NCI-H1417 treated with DMSO at 0.1 percent for 48 hours (cell line): ENCODE measurements at places on chromosomes 2 and 18.

DNA sequence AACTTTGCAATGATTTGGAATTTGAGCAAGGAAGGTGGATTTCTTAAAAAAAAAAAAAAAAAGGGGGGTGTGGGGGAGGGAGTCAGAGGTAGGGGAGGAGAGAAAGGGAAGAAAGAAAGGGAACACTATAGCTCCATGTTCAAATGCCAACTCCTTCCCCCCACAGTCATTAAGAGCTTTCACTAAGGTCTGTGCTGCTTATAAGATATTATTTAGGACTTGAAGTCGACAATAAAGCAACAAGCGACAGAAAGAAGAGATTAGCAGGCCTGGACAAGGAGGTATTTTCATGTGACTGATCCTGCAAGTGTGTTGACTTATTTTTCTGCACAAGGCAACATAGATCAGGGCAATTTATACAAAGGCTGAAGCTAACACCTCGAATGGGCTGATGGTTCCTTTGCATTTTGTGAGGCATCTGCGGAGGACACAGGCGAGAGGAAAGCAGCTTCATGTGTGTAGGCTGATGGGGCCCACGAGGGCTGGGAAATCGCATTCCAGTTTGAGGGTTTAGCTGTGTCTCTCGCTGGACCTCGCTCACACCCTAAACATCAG lies 382.0 kb downstream of the SOX11 start:
- DNase-seq: no peak

DNA sequence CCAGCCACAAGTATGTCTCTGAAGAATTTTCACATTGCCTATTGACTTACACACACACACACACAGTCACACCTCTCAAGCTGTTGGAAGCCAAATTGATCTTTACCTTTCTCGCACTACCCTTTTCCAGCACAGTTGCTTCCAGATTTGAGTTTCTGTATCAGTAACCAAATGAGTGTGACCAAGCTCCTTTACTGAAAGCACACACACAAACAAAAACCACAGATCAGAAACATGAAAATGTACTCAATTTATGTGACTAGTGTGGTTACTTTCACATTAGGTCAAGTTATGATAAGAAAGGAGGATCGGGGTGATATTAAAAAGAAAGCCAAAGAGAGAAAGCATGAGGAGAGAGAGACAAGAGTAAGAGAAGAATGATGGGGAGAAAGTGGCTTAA lies 993.9 kb upstream of the POU3F3 start:
- DNase-seq: no peak

GRCh38 chr2:97005353-97005752 lies 19.0 kb upstream of the FAM178B start:
- DNase-seq: no peak

DNA sequence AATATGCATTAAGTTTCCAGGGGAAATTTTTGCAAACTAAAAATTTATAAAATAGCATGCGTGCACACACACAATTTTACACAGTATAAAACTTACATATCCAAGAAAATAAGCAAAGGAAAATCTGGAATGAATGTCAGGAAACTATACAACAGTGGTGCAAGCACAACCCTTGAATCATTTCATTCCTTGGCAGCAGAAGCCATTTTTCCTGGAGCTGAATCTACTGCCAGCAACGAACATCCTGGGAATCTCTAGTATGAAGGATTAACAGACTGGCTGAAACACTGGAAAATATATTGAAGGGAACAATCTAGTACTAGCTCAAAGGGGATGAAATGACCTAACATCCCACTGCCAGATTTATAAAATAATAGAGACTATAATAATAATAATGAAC lies 235.3 kb downstream of the DYM start:
- no peak for DNase-seq

DNA sequence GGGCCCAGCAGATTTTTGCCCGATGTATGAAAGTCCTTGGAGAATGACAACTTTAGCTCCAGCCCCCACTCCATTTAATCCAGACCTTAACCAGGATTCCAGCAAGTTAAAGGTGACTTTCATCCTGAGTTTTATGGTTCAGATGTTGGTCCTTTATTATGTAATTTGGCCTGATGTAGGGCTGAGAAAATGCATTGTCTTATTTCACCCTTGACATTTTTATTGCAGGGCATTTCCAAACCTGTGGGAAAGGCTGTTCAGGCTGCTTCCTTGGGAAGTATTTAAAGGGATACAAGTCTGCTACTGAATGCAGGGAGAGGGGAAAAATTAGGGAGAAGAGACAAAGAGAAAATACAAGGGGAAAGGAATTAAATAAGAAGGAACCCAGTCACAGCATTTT lies 48.8 kb downstream of the ASB1 start:
- DNase-seq: no peak

- no peak for DNase-seq
These were observed 94.0 kb upstream of the GLS start for GRCh38 chr2:190786404-190787166.

GRCh38 chr18:49944663-49945062 lies 131.3 kb upstream of the ACAA2 start:
- no peak for DNase-seq

DNA sequence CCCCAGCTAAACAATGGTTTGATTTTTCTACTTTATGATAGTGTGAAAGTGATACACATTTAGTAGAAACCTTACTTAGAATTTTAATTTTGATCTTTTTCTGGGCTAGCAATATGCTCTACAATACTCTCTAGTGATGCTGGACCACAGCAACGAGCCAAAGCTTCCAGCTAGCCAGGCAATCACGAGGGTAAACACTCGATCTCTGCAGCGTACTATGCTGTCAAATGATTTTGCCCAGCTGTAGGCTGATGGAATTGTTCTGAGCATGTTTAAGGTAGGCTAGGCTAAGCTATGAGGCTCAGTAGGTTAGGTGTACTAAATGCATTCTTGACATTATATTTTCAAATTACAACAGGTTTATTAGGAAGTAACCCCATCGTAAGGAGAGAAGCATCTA lies 207.5 kb downstream of the LRRTM4 start:
- no peak for DNase-seq

- no peak for DNase-seq
These were observed 53.2 kb downstream of the NYAP2 start for GRCh38 chr2:225452677-225453076.

GRCh38 chr18:9446839-9447238 lies 28.5 kb upstream of the RALBP1 start:
- DNase-seq: no peak

DNA sequence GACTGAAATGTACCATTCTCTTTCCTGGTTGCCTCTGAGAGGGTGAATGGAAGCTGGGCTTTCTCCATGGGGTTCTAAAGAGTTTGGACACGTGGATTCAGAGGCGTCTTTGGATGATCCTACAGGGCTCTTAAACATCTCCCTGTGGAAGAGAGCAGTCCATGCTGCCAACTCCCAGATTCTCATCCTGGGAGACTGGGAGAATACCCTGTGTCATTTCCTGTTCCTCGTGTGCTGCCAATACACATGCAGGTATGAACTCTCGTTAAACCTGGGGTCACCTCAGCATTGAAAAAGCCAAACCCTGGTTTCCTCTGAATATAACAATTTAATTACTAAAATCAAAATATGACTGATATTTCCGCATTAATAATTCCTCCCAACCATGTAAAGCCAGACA lies 73.3 kb upstream of the NT5C1B start:
- DNase-seq: no peak

- no peak for DNase-seq
These were observed 71.1 kb upstream of the SH3BP4 start for GRCh38 chr2:234880551-234881211.

DNA sequence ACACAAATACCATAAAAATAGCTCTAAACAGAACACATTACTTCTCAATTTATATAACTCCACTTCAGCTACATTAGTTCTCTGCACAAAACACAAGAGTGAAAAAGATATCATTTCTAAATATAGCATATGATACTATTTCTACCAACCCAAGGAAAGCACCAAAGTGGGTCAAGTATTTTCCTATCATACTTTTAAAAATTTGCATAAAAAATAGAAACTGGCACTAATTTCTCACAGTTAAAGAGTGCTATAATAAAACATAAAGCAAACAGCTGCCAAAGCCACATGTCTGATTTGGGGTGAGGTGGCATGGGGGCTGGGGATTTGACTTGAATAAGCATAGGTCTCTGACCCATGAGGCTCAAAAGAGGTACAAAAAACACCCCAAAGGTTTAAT lies 61.5 kb downstream of the BARD1 start:
- DNase-seq: no peak

- peak; percentile 62 for DNase-seq
These were observed 73.8 kb downstream of the EIPR1 start for GRCh38 chr2:3303583-3304406.

- DNase-seq: no peak
These were observed 98.7 kb downstream of the STPG4 start for GRCh38 chr2:47056374-47056773.

DNA sequence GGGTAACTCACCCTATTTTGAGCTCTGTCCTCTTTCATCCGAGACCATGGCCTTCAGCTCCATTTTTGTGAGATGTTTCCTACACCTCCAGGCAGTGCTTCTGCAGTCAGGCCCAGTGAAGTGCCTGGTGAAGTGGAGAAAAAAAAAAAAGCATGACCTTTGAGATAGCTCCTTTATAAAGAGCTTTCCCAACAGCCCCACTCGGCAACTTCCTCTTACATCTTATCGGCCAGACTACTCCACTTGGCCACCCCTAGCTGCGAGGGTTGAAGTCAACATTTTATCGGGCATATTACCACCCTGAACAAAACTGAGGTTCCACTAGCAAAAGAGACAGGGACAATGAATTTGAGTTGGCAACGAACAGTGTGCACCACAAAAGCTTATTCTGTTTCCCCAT lies 124.8 kb upstream of the RNF152 start:
- DNase-seq: no peak

DNA sequence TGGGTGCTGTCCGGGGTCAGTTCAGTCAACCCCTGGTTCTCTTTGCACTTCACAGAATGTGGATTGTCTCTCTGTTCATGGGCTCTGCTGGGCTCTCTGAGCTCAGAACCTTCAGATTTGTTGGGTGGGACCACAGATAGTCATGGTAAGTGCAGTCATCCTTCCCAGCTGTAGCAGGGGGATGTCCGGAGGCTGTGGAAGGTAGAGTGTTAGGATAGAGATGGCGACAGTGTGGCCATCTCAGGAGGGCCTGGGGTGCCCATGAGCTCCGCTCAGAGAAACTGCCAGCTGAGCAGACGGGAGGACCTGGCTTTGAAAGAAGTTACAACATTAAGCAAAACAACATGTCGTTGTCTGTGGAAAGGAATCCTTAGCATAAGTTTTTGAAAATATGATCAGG lies 149.8 kb downstream of the FAM210A start:
- DNase-seq: no peak

DNA sequence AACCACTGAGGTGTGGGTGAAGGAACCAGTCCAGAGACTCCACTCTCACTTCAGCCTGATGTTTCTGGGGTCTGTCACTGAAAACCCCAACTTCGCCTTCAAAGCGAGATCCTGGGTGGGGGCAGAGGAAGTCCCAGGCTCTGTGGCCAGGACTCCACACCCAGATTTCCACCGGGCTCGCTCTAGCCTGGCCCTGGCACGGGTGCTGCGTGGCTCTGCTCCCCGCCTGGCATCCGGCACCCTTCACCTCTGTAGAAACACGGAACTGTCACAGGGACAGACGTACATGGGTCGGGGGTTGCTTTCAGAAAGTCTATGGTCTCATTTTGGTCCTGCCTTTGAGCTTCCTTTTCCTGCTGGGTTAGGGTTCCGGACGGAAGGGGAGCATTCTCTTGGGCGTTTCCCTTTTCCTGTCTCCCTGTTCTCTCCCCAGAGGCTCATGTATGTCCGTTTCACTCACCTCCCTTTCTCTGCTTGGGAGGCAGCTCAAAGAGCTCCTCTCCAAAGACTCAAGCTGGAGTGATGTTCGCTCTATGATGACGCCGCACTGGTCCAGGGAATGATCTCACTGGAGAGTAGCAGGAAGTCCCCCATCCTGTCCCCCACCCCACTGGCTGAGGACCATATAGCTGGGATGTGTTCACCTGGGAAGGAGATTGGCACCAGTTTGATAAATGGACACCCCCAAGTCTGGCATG lies 41.5 kb downstream of the ODC1 start:
- no peak for DNase-seq

DNA sequence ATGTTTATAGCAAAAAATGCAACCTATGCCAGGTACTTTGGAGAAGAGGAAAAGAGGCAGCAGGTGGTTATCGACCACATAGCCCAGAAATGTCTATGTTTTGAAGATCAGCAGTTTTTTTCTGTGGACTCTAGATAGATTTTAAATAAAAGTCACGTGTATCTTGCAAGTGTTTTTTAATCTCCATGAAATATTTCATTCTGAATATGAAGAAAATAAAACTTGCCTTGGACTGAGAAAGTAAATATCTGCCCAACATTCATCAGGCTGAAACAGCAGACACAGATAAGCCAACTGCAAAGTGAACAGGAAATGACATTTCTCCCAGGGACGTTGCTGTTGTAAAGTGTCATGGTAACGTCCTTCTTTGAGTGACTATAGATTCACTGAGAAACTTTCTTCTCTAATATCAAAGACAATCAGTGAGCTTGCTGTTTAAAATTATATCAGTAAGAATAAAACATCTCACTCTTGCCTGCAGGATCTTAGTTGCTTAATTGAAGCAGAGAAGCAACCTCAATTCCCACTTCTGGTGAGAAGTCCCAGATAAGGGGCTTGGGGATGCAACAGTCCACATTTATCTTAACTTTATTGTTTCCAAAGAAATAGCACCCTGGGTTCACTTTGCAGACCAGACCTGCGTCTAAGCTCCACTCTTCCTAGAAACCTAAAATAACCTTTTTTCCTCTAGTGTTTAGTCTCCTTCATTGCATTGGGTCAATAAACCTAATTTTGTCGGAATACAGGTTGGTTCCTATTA lies 6.3 kb downstream of the MYOM1 start:
- no peak for DNase-seq

- no peak for DNase-seq
These were observed 11.2 kb upstream of the CYP27C1 start for GRCh38 chr2:127231130-127231865.

DNA sequence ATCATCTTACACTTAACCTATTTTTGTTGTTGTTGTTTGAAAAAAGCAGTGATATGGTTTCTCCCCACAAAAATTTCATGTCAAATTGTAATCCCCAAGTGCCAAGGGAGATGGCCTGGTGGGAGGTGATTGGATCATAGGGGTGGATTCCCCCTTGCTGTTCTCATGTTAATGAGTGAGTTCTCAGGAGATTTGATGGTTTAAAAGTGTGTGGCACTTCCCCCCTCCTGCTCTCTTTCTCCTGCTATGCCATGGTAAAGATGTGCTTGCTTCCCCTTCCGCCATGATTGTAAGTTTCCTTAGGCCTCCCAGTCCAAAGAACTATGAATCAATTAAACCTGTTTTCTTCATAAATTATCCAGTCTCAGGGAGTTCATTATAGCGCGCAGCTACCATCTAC lies 1362.7 kb upstream of the FAM98A start:
- no peak for DNase-seq

- no peak for DNase-seq
These were observed 191.9 kb downstream of the ARL4C start for GRCh38 chr2:234304950-234305349.

DNA sequence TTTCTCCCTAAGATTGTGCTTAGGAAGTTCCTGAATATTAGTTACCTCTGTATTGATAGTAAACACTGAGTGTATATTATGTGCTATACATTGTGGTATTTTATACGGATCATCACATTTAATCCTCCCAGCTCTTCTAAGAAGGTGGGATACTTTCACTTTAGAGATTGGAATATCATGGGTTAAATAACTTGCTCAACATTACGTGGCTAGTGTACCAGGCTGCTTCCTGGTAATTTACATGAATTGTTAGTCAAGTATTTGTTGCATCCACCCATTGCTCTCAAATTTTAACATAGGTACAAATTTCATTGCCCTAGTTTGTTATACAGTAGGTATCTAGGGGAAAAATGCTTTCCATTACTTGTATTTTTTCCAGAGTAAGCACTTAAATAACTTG lies 21.4 kb downstream of the FAM98A start:
- no peak for DNase-seq
